ENCODE measurements at places on chromosomes 7 and 10. TPM values are rescaled to one million over a fixed set of nuclear protein-coding genes. Genes with fewer than 3 reads are reported as not detected.

DNA sequence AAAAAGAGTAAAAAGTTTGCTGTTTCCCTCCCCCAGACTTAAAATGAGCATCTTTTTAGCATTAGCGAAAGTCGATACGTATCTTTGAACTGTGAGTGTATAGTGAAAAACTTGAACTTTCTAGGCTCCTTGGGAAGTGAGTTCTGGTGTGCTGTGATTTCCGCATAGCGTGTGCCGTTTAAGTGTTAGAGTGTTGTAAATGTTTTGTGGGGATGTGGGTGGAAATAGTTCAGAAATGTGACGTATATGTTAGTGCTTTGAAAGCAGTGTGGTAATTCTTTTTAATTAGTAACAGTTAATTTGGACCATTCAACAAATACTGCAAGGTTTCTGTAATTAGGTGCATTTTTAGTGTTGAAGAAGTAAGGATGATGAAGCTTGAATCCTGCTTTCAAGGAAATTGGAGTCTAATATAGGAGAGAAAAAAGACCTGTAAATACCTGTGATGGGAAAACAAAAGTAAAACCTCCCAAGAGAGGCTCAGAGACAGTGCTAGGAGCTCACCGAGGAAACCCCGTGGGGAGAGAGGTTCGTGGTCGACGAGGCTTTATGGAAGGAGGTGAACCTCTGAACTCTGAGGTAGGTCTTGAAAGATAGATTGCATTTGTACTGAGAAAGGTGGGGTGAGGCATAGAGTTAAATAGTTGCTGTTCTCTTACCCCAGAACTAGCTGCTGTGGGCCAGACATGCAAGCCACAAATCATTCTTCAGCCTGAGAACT, 40.8 kb downstream of the RBM33 start:
- DNase-seq = no peak

The TCERG1L gene
- total RNA-seq = not detected

The HOXA10 gene
- total RNA-seq = 19.2 TPM

DNA sequence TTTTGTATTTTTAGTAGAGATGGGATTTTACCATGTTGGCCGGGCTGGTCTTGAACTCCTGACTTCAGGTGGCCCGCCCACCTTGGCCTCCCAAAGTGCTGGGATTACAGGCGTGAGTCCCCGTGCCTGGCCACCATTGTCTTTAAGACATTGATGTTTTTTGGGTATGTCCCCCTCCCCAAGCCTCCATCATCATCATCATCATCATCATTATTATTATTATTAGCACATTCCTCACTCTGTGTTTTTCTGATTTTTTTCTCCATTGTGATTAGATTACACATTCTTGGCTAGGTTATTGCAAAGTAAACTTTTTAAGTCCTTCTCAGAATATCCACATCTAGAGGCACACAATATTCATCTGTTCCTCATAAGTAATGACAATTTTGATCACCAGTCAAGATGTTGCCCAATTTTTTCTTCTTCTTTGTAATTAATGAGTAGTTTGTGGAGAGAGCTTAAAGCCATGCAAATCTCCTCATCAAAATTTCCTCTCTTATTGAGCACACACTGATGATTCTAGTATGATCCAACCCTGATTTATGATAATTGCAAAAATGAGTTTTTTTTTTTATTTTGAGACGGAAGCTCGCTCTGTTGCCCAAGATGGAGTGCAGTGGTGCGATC, 47.5 kb downstream of the EPC1 start:
- DNase-seq = no peak

DNA sequence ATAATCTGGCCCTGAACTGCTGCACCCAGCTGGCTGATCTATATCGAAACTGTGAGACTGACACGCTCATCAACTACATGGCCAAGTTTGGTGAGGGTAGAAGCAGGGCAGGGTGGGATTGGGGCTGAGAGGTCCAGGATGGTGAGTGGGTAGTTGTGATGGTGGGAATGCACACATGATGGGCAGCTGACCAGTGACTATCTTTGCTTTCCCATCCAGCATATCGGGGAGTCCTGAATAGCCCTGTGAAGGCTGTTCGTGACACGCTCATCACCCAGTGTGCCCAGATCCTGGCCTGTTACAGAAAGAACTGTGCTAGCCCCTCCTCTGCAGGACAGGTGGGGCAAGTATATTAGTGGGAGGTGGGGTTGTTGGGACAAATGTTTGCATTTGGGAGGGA, 12.5 kb upstream of the CHCHD1 start:
- DNase-seq = no peak

DNA sequence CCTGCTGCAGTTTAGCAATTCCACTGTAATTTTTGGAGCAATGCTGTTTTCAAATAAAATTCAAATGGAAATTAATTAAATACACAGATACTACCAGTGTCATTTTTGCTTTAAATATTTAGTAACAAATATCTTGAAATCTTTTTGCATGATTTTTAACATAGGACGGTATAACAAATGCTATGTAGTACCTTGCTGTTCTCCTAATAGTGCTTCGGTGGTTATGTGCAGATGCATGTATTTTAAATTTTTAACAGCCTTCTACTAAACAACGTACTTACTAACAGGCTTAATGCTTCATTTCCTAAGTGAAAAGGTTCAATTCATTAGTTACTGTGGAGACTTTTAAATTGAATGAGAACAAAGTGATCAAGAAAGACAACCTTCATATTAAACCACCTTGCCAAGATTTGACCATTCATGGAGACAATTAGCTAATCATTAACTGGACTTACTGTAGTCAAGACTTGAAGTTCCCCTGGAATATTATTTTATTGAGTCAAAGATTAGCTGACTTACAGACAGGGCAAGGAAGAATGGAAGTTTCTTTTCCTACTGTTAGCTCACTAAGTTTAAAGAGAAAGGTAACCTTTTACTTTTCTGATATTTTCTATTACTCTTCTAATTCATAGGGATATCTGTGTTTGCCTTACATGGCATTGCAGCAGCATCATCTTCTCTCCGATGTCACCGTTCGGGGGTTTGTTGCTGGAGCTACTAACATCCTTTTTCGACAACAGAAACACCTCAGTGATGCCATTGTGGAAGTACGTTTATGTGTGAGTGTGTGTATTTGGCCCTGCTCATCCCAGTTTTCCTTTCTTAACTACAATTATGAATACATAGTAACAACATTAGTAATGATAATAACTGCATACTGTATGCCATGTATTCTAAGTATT, 74.3 kb downstream of the AVL9 start:
- DNase-seq = no peak

The CRHR2 gene
- not detected for total RNA-seq

Data from vagina (tissue), 2 donors.